ENCODE measurements at places on chromosomes 13 and 19.
A peak's percentile ranks its signal among the peaks of the same experiment; 100 is the strongest.

DNA sequence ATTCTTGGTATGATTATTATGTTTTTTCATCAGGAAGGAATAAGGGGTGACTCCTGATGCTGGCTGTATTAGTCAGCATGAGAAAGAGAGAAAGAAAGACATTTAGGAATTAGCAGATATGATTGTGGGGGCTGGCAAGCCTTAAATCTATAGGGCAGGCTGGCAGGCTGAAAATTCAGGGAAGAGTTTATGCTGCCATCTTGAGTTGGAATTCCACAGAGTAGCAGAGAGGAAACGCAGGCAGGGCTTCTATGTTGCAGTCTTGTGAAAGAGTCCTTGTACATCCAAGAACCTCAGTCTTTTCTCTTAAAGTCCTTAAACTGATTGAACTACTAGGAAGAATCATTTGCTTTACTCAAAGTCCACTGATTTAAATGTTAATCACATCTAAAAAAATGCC, 262.7 kb upstream of the SLC10A2 start:
- no peak for DNase-seq

DNA sequence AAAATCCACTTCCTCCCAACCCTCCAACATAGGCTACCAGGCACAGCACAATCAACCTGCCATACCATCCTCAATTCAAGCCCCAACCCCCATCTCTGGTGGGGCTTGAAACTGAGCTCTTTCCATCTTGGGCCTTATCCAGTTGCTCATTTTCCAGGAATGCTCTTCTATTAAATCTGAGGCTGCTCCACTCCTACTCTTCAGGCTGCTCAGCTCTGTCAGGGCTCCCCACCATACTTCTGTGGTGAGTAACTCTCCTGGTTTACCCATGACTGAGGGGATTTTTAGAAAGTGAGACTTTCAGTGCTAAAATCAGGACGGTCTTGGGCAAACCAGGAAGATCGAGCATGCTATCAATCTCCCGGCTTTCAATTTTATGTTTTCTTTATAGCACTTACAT, 512.8 kb downstream of the LMO7 start:
- DNase-seq: no peak

- no peak for DNase-seq
Measured at GRCh38 chr13:23901365-23901764, 4.1 kb upstream of the C1QTNF9B start.

GRCh38 chr13:111961236-111961635, 105.7 kb upstream of the SOX1 start:
- DNase-seq: no peak

DNA sequence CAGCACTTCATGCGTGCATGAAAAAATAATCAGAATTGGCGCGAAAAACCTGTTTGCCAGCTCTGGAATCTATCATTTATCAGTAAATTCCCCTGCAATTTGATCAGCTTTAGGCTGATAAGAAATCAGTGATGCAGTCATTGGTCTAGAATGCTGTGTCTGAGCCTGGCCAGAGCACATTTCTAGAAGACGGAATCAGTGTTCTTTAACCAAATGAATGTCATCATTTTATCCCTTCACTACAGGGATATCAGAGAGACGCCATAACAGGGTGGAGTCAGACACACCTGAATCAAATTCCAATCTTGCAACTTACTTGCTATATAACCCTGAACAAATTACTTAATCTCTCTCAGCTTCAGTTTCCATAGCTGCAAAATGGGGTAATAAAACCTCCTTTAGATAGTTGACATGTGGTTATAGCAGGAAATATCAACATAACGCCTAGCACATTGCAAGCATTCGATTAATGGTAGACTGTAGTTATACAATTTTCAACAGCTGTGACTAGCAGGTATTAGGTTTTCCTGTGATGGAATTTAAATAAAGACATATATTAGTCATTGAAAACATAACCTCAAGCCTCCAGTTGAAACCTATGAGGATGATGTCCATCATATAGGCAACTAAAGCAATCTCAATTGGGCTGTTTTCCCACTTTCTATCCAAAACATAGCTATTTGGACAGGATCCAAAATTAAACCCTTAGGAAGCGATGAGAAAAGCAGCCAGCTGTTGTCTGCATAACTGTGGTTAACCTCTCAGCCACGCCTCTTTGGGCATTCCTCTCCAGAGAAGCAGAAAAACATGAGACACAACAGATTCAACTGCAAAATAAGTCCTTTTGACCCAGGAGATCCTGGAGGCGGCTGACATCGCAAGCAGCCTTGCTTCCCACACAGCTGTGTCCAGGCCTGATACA, 51.6 kb upstream of the UBL3 start:
- peak; percentile 40 for DNase-seq

DNA sequence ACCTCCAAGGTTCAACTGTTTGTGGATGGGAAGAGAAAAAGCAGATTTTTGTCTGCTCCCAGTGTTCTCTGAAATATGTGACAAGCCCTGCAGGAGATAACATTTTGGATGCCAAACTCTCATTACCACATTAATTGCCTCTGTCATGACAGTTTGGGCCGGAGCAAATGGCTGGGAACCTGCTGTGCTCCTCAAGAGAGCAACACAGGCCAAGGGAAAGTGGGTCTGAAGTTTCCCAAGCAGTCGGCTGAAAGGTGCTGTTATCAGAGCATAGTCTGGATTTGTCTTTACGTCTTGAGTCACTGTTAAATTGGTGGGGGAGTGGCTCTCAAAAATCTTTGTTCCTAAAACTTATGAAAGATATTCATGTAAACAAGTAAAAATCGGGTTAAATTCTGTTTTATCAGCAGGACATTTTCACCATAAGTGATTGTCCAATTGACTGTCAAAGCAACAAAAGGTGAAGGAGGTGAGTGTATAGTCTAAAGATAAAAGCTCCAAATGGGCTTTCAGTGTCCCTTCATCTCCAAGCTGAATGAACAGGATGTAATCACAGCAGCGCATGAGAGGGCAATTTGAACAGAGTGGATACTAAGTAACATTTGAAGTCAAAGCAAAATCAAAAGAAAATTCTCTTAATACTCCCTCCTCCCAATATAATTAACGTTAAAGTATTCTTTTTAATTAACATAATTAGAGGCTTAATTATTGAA, 844.8 kb downstream of the PCDH17 start:
- DNase-seq: no peak

DNA sequence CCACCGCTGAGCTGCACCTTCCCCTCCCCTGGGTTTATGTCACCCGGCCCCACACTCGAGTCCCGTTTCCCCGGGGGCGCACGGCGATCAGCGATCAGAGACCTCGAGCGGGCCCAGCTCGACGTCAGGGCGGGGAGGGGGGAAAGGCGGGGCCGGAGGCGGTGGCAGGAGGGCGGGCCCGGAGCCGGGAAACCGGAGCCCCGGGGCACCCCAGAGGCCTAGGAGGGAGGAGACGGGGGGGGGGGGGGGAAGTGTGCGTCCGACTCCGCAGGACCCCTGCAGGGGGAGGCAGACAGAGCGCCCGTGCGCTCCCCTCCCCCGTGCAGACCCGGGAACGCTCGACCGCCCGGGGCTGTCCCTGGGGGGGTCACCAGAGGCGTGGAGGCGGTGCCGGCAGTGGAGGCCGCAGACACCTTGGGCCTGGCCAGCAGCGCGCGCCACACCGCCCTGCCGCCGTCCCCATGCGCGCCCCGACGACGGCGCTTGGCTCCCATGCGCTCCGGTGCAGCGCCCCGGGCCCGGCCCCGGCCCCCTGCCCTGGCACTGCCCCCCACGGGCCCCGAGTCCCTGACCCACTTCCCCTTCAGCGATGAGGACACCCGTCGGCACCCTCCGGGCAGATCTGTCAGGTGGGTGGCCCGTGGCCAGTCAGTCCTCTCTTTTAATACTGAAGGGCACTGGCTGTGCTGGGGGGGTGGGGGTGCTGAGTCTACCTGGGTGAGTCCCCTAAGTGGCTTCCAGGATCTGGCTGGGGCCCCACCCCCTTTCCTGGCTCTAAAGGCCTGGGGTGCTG, 11.8 kb downstream of the PDE4A start:
- DNase-seq: peak; percentile 73

GRCh38 chr13:46172531-46172991, 9.4 kb downstream of the LCP1 start:
- peak; percentile 62 for DNase-seq

- no peak for DNase-seq
Measured at GRCh38 chr19:16330368-16330801, 5.8 kb downstream of the KLF2 start.

GRCh38 chr13:71864986-71865873, 1.8 kb downstream of the DACH1 start:
- DNase-seq: peak; percentile 77
